ENCODE measurements at places on chromosomes 12 and 14.

GRCh38 chr14:34283590-34283989 is 178.4 kb downstream of the SPTSSA start:
- DNase-seq, result no peak

- no peak for DNase-seq
Measured at GRCh38 chr12:131862994-131863710, 31.3 kb upstream of the ULK1 start.

DNA sequence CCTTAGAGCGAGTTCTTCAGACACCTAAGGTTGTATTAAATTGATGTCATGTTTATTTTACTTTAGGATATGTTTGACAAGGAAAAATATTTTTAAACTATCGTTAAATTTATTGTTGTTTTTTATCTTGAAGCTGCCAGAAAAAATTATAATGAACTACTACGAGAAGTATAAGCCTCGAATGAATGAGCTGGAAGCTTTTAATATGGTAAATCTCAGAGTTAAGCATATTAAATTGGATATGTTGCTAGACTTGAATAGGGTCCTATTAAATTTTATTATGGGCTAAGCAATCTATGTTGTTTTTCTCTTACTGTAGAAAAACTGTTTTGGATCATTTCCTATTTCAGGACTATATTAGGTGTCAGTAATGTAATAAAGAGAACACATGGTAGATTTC is 118.2 kb downstream of the METTL25 start:
- DNase-seq, result no peak

- DNase-seq, result peak; percentile 52
Measured at GRCh38 chr14:64704743-64705380, 638 bp downstream of the PLEKHG3 start.

DNA sequence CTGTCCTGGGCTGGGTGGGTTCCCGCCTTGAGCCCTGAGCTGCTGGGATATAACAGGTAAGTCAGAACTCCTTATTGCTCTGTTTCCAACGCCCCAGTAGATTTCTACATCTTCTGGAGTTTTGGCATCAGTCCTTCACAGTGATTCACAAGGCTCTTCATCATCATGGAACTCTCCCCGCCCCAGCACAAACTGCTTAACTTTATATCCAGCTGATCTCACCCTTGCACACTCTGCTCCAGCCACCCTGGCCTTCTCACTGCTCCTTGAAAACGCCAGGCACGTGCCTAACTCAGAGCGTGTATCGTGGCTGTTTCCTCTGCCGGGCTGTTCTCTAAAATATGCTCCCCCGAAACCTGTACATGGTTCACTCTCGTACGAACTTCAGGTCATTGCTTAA is 264.9 kb downstream of the NOVA1 start:
- no peak for DNase-seq

DNA sequence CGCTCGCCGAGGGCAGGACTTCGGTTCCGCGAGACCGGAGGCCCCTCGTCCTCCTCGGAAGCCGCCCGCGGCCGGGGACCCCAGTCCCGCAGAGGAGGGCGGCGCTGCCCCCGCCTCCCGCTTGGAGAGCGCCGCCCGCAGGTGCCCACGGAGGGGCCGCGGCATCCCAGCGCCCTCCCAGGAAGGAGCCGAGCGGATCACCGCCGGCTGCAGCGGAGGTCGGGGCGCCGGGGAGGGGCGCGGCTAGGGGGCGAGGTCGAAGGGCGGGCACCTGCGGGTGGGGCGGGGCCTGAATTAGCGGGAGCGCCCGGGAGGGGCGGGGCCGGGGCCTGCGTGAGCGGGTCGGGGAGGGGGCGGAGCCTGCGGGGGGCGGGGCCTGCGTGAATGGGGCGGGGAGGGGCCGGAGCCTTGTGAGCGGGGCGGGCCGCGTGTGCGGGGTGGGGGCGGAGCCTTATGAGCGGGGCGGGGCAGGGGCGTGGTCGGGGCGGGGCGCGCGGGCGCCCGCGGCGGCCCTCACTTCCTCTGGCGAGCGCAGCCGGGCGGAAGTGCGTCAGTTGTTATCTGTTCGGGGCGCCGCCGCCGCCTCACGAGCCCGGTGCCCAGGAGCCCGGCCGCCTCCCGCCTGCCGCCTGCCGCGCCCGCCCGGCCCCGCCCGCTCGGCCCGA is at the start of gene FBRSL1:
TSS of gene FBRSL1 (plus strand) at position 550 of the 665 bp plus-strand sequence.
- peak; percentile 87 for DNase-seq
